ENCODE measurements at places on chromosomes 3 and 15.

DNA sequence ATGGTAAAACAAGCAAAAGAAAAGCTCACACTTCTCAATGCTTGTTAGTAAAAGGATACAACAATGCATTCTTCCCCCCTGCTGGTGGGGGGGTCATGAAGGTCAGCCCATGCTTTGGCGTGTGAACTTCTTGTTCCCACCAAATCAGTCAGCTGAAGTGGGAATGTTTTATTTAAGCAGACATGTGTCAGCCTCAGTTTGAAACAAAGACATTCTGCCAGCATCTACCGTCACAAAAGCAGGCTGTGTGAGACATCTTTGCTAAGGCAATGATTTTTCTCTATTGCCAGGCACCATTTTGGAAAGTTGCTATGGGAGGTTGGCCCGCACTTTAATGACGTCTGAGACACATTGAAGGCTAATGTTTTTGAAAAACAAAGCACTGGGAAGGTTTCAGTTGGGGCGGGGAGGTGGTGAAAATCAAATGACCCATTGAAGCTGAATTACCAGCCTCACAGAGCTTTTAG, 206.6 kb downstream of the TLE3 start:
- DNase-seq = no peak

- no peak for DNase-seq
Measured at GRCh38 chr3:117193390-117193789, 483.8 kb downstream of the TUSC7 start.

- DNase-seq = no peak
Measured at GRCh38 chr15:47644722-47645121, 72.6 kb upstream of the SEMA6D start.

GRCh38 chr3:104791331-104791730, 575.4 kb upstream of the ALCAM start:
- no peak for DNase-seq

DNA sequence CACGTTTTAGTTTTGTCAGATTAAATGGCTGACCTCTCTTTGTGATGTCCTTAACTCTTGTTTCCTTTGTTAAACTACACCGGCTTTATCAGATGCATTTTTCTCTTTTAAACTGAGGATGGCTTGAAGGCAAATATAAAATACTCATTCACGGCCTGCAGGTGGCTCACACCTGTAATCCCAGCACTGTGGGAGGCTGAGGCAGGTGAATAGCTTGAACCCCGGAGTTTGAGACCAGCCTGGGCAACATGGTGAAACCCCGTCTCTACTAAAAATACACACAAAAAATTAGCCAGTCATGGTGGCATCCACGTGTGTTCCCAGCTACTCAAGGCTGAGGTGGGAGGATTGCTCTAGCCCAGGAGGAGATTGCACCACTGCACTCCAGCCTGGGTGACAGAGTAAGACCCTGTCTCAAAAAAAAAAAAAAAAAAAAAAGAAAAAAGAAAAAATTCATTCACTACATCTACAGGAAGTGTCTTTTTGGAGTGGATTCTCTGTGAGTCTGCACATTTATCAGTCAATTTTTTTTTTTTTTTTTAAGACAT, 34.7 kb upstream of the SACM1L start:
- peak; percentile 69 for DNase-seq
